ENCODE measurements at places on chromosomes 3 and 15.
A peak's percentile ranks its signal among the peaks of the same experiment; 100 is the strongest.

- DNase-seq, result no peak
These were observed 109.6 kb upstream of the PHLDB2 start for GRCh38 chr3:111749171-111750170.

- no peak for DNase-seq
These were observed 54.0 kb downstream of the VGLL4 start for GRCh38 chr3:11589706-11590105.

GRCh38 chr3:145650170-145650569 lies 510.8 kb downstream of the PLOD2 start:
- no peak for DNase-seq

GRCh38 chr15:48962662-48963523 lies 826 bp downstream of the SHC4 start:
- no peak for DNase-seq

DNA sequence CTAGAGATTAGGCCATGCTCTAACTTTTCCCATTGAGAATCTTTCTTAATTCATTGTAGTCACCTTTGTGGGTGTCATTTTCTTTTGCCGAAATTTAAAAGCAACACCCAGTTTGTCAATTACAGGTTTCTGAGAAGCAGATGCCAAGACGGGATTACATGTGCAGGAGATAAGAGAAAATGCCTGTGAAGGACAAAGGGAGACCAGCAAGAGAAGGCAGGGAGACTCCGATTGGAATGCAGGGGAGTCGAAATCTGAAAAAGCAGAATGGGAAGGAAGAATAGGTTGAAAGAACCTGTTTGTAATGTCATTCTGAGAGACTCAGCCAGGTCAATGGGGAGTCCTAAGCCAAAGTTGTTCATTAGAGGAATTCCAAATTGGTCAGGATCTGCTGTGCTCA lies 3.6 kb upstream of the DPH6 start:
- no peak for DNase-seq

DNA sequence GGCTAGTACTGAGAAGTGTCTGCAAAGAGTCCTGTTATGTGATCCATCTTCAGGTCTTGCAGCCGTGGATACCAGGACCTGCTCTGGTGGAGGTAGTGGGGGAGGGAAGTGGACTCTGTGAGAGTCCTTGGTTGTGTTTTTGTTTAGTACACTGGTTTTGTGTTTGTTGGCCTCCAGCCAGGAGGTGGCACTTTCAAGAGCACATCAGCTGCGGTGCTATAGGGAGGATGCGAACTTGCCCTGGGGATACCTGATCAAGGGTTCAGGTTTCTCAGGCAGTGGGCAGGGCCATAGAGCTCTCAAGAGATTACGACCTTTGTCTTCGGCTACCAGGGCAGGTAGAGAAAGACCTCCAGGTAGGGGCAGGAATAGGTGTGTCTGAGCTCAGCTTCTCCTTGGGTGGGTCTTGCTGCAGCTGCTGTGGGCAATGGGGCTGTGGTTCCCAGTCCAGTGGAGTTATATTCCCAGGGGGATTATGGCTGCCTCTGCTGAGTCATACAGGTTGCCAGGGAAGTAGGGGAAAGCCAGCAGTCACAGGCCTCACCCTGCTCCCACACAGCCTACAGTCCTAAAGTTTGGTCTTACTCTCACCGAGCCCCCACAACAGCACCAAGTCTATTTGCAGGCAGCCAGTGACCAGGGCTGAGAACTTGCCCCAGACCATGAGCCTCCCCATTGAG lies 132.8 kb upstream of the NPHP3 start:
- no peak for DNase-seq

DNA sequence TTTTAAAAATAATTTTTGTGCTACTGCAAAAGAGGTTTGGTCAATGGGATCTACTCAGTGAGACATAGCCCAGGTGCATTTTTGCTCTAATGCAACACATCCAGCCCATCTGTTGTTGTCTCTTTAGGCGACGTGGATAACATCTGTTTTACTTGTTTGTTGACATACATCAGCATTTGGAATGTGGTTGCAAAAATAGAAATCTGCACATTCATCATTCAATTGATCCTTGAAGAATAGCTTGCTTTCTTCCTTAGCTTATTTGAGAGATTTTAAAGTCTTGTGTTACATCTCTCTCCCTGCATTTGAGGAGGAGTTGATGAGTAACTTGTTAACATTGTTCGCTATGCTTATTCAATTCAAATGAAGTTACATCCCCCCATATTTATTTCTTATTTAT lies 1202.3 kb downstream of the NSUN3 start:
- DNase-seq, result no peak

GRCh38 chr3:10299679-10300078 lies 6.9 kb upstream of the GHRL start:
- DNase-seq, result no peak

DNA sequence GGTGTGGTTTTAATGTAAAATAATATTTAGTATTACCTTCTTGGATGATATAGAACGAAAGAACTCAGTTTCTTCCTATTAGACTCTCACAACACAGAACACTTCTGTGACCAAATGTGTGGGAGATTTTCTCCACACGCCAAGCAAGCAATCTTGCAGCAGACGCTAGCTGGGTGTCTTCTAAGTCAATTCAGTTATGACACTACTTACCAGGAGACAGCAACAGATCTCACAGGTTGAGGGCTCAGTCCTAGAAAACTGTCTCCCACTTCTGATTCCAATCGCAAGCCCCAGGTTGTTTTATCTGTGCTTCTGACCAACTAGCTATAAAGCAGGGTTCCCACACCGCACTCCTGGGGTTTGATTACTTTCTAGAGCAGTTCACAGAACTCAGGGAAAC lies 41.2 kb downstream of the HERC1 start:
- no peak for DNase-seq

- no peak for DNase-seq
These were observed 14.7 kb downstream of the PCYT1A start for GRCh38 chr3:196272826-196273225.

DNA sequence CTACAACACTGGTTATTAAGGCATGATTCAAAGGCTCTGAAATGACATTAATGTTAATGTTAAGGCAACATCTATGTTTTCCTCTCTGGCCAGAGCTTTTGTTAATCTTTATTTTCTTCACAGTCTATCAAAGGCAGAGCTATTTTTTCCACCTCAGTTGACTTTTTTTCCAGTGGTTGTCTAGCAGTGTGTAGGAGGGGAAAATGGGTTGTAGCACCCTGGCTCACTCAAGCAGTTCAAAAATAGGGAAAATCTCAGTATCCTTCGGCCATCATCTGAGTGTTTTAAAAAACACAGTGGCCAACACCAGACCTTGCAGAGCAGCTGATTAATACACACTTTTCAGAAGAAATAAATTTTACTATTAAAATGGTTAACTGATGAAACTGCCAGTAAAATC lies 21.4 kb downstream of the CBLB start:
- no peak for DNase-seq

GRCh38 chr15:64180235-64180824 lies 17.5 kb upstream of the PPIB start:
- DNase-seq, result no peak

DNA sequence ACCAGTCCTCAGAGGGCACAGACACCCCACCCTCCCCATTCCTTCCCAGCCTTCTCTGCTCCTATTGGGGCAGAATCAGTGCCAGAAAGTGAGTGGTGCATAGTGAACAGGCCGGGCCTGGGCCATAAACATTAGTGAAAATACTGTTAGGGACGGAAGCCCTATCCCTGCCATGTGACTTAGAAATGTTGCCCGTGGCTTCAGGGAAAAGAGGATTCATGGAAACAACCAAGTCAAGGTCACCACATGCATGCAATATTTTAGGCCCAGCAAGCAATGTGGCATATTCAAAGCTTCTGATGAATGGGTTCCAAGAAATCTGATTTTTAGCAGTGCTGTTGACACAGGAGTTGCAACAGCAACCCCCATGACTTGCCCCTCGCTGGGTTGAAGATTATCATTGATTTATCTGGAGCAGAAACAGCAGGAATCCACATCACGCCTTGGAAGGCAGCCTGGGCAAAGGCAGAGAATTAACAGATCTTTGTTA lies 52.3 kb downstream of the CCNL1 start:
- DNase-seq, result no peak

DNA sequence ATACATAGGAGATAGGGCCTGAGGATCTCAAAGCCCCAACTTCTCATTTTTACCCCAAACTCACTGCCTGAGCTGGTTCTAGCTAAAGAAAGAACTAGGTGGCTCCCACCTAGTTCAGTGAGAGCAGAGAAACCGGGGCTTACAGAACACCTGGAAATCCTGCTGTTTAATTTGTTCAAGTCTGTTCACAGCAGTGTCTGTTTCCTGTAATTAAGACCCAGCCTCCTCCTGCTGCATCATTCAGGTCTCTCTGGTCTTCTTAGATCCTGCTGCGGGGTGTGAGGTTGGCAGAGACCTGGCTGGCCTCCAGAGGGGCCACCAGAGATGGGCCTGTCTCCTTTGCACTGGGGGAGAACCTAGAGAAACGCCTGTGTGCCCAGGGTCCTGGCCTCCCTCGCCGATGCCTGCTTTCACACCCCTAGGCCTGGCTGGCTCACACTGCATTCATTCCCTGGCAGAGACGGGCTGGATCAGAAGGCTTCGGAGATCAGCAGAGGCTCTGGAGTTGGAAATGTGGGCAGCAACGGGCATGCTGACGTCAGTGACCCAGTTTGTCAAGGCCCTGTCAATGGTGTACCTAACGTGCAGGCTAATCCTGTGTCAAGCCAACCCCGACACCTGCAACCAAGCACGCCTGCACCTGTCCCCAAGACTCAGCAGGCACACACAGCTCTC lies 4.9 kb upstream of the CHRNA3 start:
- DNase-seq, result no peak

- DNase-seq, result no peak
These were observed 16.9 kb upstream of the RBPMS2 start for GRCh38 chr15:64792282-64792681.

DNA sequence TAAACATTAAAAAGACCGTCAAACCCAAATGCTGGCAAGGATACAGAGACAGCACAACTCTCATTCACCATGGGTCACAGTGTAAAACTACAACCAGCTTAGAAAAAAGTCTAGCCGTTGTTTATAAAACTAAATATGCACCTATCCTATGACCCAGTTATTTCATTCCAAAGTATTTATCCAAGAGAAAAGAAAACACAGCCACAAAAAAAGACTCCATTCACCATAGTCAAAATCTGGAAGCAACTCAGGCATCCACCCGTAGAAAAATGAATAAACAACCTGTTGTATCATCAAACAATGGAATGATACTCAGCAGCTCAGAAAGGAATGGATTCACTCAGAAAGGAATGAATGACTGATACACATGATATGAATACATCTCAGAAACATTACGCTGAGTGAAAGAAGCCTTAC lies 28.6 kb downstream of the PLD1 start:
- no peak for DNase-seq

GRCh38 chr3:44721231-44722102 lies 8.0 kb upstream of the ZNF501 start:
- DNase-seq, result no peak

DNA sequence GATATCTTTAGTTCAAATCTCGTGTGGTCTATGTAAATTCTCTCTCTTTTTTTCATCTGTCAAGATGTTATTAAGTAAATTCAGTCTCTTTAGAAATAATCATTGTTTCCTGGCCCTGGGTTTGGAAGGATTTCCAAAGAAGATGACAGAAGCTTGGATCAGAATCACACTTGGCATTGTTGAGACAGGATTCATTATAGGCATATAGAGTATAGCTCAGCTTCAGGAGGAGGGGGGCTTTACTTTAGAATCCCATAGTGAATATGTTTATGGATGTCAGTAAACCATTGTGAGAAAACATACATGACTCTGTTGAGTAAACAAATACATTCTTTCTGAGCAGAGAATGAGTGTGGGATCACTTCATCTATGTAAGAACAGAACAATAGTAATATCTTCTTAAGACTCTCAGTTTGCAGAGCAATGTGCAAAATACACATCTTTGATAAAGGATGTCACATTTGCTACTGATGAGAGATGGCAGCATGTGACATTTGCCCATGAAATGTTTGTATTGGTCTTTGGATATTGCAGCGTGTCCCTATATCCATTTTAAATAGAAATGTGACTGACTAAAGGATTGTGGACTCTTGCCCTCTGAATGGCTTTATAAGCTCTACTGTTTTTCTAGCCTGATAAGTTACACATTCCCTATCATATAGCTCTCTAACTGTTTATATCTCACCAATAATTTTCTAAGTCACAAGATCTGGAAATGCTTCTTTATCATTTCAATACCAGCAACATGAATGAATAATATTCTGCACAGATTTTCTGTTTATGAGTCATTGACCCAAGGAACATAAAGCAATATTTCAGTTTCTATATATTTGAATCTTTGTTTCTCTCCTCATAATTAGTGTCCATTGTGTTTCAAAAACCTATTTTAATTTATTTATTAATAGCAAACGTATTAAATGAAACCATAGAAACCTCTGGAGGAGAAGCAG lies 95.6 kb upstream of the THRB start:
- peak; percentile 74 for DNase-seq

GRCh38 chr15:73362900-73363299 lies 5.9 kb downstream of the HCN4 start:
- no peak for DNase-seq

DNA sequence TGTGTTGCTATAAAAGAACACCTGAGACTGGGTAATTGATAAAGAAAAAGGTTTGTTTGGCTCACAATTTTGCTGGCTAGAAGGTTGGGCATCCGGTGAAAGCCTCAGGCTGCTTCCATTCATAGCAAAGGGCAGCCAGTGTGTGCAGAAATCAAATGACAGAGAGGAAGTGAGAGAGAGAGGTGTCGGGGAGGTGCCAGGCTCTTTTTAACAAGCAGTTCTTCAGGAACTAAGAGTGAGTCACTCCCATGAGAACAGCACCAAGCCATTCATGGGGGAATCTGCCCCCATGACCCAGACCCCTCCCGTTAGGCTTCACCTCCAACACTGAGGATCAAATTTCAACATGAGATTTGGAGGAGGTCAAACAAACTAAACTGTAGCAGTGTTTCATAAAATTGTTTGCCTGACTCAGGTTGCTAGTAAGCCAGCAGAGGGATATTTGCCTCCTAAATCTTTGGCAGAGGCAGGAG lies 4.5 kb upstream of the PARP15 start:
- DNase-seq, result no peak

- DNase-seq, result no peak
These were observed 154.6 kb upstream of the TLE3 start for GRCh38 chr15:70252056-70252950.

DNA sequence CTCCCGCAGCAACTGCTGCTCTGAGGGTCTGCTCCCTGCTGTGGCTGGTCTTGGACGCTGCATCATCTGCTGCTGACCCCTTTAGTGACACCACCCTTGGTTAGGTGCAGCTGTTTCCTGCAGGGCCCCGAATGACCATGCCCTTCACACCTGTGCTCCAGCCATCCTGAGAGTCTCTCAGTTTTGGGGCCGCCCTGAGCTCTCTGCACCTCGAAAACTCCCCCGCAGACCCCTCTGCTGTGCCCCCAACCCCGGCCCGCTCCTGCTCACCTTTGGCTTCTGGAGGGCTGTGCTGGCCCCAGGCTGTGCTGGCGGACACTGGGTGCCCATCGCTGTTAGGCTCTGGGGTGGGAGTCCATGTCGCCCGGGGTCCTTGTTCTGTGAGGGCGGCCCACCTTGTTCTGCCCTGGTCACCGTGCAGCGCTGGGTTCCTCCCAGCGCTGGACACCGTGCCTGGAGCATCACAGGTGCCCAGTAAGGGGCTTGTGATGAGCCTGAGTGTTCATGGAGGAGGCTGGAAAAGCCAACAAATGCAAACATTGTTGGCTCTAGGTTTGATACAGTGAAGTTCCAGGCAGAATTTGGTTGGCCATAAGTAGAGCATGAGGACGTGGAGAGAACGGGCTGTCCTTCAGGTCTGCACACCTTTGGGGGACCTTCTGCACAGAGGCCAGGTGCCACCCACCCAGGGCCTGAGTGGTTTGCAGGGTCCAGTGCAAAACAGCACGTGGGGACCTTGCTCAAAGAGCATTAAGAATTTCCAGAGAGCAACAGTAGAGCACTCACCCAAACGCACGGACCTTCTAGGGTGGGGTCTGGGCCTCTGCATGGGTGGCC lies 12.3 kb downstream of the ABTB1 start:
- no peak for DNase-seq
